CD4-positive, alpha-beta T cell (primary cell): ENCODE measurements at places on chromosomes 2 and 18.

- no peak for DNase-seq
Observed at GRCh38 chr2:43185146-43185545, 41.3 kb downstream of the ZFP36L2 start.

DNA sequence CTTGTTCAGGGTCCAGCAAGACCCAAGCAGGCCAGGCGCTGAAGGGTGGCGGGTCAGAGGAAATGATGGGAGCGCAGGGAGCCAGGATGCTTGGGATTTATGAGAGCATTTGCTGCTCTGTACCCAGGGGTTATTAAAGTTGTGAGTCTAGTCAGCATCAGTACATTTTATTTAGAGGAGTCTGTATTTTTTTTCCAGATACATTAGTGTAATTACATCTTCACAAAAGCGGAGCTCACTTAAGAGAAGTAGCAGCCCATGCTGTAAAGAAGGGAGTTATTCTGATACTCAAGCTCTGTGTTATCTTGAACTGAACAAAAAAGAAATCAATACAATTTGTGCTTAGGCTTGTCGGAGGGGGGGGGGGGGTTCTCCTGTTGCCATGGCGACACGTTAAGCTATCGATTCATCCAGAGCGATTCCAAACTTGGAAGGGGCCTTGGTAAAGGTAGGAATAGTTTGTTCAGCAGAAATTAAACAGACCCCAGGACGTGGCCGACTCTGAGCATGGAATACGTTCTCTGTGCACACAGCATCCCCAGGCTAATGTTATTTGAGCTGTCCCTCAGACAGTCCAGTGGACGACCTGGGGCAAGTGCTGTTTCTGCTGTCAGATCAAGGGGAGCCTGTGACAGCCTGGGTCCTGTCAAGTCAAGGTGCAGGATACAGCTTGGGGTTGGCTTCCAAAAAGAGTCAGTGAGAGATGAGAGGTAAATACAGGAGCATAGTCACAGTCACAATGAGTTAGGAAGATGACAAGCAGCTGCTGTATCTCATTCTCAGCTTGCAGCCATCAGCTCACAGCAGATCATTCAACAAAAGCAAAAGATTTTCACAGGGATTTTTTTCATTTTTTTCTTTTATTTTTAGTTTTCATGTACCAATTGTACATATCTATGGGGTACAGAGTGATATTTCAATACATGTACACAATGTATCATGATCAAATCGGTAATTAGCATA, 387.6 kb downstream of the DCDC2C start:
- DNase-seq = no peak

DNA sequence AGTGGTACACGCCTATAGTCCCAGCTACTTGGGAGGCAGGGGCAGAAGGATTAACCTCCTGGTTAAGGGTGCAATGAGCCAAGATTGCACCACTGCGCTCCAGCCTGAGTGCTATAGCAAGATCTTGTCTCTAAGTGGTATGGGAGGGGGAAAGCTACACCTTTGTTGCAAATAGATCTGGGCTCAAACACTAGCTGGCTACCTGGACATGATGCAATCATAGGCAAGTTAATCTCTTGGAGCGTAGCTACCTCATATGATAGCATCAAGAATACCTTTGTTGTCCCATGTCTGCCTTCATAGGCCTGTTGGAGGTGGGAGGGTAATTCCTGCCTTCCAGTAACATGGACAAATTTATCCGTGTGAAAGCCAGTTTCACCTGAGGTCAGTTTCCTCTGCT, 15.7 kb downstream of the KLHL29 start:
- DNase-seq = no peak

DNA sequence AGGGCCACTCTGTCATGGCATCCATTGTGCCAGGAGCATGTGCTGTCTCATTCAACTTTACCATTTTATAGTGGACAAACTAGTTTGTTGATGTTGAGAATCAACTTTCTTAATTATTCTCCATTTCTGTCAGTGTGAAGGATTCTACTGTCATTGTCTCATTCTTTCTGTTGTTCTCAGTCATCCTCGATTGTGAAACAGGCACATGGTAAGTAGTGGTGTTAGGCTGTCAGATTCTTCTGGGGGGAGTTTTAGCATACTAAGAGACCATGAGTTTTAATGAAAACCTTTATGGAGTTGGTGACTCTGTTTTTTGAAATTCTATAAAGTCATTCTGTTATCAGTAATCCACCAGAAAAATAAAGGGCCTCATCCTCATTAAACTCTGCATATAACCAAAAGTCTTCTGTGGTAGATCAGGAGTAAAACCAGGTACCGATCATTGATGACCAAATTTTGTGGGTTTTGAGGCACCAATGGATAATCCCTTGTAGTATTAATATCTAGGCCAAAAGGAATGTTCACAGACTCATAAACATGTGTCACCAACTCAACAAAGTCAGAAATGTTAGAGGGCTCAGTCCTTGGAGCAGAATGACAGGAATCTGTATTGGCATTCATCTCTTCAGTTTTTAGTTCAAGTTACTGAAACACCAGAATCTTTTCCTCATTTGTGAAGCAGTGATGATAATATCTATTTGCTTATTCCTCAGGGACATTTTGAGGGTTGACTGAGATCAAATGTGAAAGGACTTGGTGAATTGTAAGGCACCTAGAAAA, 73.2 kb downstream of the CERS6 start:
- DNase-seq = no peak

GRCh38 chr2:74845991-74846390, 12.1 kb downstream of the HK2 start:
- no peak for DNase-seq

GRCh38 chr2:75609937-75610508, 36.6 kb upstream of the MRPL19 start:
- no peak for DNase-seq

- no peak for DNase-seq
Observed at GRCh38 chr2:177322801-177323261, 58.3 kb upstream of the NFE2L2 start.

DNA sequence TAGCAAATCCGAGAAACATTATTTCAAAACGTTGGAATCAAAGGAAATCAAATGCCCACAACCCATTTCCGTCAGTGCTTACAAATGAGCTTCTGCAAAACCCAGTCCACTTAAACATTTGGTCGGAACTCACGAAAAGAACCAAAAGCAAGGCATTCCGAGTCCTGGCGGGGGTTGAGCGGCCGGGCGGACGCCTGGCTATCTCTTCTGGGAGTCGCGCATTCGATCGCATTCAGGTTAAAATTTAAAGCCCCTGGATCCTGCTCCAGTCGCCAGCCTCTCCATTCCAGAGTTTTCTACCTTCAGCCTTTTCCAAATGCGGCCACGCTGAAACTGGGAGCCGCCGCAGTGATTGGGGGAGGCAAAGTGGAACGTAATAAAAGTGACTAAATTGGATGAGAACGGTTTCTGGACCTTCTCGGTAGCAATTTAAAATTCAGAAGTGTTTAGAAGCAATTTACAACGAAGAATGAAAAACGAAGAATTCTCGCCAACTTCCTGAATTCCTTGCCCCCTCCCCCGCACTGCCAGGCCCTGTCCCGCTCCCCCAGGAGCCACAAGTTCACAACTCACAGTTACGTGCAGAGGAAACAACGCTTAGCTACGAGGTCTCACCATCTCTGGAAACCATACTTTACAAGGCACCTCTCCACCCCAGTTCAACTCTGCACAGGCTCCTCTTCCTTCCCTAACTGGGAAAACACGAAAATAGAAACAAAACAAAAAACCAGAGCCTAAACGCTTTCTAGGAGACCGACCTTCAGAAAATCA, 1.7 kb upstream of the GATA6 start:
- no peak for DNase-seq

DNA sequence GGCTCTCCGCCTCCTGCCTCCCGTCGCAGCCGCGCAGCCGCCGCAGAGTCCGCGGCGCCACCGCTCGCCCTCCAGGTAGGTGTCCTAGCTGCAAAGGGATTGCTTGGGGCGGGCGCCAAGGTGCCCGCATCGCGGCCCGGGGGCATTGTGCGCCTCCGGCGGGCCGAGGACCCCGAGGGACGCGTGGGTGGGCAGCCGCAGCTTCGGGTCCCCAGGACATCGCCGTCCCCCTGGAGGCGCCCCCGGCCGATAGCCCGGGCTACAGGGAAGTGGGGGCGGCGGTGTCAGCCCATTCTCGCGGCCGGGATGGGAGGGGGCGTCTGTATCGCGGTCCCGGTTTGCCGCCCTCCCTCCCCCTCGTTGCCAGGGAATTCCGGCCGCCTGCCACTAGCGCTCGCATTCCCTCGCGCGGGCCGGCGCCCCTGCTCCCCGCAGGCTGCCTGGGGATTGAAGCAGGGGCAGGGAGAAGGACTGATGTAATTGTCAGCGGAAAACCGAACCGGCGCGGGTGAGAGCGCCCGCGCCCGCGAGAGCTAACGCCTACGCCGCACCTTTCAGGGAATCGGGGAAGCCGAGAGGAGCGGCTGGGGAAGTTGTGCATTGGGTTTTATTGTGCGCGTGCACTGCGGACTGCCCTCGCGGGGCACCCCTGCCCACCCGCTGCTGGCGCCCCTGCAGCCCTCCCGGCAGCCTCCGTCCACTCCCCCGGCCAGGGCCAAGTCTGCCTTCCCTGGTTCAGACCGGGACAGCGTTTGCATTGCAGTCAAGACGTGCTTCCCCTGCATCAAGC, 483 bp downstream of the OSBPL6 start:
- no peak for DNase-seq

DNA sequence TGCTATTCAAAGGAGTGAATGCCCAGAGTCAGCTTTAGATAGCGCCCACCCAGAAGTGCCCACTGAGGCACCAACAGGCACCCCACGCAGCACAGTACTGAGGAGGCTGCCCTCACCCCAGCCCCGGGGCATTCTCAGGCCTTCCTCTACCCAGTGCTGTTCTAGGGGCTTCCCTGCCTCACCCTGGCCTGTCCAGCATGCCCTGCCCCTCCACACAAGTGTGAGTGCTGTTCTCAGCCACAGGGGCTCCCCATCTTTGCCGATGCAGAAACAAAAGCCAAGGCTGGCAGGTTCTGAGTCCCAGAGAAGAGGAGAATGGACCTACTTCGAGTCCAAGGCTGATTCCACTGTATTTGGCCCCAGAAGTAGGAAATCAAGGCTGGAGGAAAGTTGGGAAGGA, 15.8 kb downstream of the BIN1 start:
- DNase-seq = no peak

- DNase-seq = no peak
Observed at GRCh38 chr2:10935953-10936942, 24.5 kb downstream of the KCNF1 start.

- no peak for DNase-seq
Observed at GRCh38 chr18:73715210-73715670, 432.4 kb downstream of the FBXO15 start.
